Activated T-cell treated with anti-CD3 and anti-CD28 coated beads, Interleukin-2, amount 50 U/mL, for 1 hour (primary cell): ENCODE measurements at places on chromosomes 6 and 20.

DNA sequence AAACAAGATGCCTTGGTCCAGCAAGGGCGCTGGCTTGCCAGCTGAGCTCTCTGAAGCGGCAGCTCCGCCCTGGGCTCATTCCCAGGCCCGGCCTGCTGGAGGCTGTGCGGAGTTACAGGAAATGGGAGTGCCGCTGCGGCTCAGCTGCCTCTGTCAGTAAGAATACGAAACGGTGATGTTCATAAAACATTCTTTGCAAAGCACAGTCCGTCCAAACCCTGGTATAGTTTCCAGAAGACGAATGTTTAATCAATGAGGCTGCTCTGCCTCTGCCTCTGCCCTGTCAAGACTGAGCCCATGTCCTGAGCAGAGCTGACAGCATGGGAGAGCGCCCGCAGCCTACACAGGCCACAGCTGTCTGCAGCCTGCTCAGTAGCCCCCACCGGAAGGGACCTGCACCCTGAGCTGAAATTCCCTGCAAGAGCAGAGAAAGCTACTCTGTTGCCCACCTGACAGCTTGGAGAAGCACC, 153.3 kb upstream of the SNX9 start:
- peak; percentile 28 for DNase-seq

GRCh38 chr6:126268092-126268491, 71.8 kb upstream of the CENPW start:
- DNase-seq: no peak

- DNase-seq: no peak
Measured at GRCh38 chr20:61925555-61926252, 140.0 kb downstream of the TAF4 start.

DNA sequence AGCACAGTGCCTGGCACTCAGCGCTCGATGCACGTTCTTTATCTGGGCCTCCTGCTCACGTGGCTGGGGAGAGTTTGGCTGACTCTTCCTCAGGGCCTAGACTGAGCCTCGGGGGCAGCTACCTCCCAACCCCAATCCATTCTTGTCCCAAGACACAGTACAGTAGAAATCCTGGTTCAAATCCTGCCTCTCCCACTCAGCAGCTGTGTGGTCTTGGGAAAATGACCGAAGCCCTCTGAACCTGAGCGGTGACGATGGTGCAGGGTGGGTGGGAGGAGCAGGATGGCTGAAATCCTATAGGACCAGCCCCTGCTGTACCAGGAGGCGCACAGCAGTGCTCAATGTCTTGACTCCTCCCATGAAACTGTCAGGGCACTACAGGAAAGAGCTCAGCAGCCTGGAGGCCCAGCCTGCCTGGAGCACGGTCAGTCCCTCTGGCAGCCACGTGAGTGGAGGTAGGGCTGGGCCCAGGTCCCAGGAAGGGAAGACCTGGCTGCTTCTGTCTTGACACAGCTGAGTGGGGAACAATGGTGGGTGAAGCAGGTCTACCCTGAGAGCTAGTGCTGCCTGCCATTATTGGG, 31.5 kb downstream of the PDRG1 start:
- DNase-seq: no peak

DNA sequence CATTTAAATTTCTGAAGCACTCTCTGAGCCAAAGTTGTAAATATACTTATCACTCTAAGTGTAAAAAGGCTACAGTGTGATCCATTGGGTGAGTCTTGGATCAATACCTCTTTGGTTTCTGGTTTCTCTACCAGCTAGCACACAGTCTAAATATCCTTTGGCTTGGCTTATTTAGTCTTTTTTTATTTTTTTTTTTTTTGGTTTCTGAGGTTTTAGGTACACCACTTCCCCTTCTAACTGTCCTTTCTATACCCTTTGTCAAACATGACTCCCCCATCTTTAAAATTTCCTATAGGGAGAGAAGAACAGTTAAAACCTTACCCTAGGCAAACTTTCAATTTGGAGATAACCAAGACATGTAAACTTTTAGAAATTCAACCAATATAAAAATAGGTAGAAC, 379.0 kb downstream of the PHF3 start:
- no peak for DNase-seq

- no peak for DNase-seq
Measured at GRCh38 chr6:422433-423054, 31.0 kb downstream of the IRF4 start.
